Activated CD8-positive, alpha-beta memory T cell treated with anti-CD3 and anti-CD28 coated beads for 1 hour (primary cell): ENCODE measurements at places on chromosomes 5 and 9.

GRCh38 chr5:81787474-81788242, 36.8 kb upstream of the SSBP2 start:
- DNase-seq: no peak

GRCh38 chr5:103101079-103101750, 18.7 kb downstream of the GIN1 start:
- DNase-seq: no peak

DNA sequence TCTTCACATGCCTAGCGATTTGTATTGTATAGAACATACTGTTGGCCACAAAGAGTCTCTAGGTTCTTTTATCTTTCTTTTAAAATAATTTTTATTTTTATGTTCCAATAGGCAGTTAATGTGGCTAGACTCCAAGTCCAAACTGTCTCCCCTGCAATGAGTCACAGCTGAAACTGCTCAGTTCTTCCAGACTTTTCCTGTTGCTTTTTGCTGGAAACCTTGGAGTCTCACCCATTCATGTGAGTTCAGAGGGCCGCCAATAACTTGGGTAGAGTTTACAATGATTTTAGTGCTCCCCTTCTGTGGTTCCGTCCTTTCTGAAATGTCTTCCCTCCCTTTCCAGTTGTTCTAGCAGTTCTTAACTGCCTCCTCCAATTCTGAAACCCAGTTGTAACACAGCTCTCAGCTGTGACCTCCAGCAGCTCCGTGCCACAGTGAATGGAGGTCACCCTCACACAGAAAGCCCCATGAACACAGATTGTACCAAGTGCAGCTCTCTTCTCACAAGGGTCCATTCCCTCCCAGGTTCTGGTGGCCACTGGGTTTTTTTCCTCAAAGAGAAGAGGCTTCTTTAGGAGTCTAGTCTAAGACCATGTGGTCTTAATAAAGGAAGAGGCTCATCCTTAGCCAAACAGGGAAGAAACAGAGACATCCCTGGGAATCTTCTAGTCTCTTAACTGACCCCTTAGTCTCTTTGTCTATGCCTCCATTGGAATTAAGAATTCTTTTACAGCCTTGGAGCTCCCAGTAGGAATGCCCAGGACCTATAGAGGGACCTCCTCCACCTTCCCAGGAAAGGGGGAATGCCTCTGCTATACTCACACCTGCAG, 198.5 kb downstream of the SPOCK1 start:
- no peak for DNase-seq

DNA sequence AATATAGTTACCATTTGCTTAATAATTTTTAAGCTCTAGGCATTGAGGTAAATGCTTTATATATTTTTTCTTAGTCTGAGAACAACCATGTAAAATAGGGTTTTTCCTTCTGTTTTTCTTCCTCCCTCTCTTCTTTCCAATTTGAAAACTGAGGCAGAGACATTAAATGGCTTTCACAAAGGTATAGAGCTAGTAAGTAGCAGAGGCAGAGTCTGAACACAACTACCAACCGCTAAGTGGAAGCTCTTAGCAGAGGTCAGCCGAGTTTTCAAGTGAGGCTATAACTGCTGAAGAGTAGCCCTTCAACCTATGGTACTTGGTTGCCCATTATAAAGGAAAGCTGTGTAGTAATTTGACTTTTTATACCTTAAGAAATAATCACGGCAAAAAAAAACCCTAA, 187.1 kb downstream of the MEF2C start:
- no peak for DNase-seq

GRCh38 chr5:134948911-134949310, 18.8 kb upstream of the CATSPER3 start:
- DNase-seq: no peak

DNA sequence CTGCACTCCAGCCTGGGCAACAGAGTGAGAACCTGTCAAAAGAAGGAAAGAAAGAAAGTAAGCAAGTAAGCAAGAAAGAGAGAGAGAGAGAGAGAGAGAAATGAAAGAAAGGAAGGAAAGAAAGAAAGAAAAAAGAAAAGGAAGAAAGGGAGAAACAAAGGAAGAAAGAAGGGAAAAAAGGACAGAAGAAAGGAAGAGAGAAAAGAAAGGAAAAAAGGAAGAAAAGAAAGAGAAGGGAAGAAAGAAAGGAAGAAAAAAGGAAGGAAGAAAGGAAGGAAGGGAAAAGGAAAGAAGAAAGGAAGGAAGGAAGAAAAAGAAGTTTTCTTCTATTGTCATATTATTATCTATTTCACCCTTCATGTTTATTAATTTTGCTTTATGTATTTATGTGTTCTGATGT, 251.1 kb upstream of the CD180 start:
- no peak for DNase-seq

DNA sequence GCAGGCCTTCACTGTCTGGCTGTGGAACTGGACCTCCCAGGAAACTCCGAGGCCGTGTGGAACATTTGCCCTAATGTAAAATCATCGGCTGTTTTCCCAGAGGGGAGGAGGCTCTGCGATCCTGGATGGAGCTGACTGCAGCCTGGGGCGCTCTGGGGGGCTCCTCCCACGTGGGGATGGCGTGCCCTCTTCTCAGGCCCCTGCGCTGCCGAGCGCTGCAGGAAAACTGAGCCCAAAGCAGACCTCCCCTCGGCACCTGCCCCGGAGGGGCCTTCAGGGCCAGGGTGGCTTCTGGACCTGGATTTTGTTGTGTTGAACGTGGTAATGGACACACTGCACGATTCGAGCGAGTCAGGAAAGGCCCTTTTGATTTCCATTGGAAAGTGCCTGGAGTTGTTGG, 23.9 kb downstream of the HNRNPH1 start:
- no peak for DNase-seq

GRCh38 chr9:9919174-9919775, 693.5 kb downstream of the PTPRD start:
- no peak for DNase-seq

GRCh38 chr9:89811356-89811755, 206.5 kb downstream of the GADD45G start:
- no peak for DNase-seq

GRCh38 chr5:143561219-143561618, 157.7 kb upstream of the NR3C1 start:
- DNase-seq: no peak

- DNase-seq: no peak
These were observed 177.2 kb upstream of the MAP3K1 start for GRCh38 chr5:56638061-56638621.

- no peak for DNase-seq
These were observed 88.5 kb upstream of the DAB2 start for GRCh38 chr5:39513236-39513635.

- no peak for DNase-seq
These were observed 377.8 kb downstream of the KIAA0825 start for GRCh38 chr5:94240596-94240992.
